GOT3 (cell line): ENCODE measurements at places on chromosomes 16 and 17.

DNA sequence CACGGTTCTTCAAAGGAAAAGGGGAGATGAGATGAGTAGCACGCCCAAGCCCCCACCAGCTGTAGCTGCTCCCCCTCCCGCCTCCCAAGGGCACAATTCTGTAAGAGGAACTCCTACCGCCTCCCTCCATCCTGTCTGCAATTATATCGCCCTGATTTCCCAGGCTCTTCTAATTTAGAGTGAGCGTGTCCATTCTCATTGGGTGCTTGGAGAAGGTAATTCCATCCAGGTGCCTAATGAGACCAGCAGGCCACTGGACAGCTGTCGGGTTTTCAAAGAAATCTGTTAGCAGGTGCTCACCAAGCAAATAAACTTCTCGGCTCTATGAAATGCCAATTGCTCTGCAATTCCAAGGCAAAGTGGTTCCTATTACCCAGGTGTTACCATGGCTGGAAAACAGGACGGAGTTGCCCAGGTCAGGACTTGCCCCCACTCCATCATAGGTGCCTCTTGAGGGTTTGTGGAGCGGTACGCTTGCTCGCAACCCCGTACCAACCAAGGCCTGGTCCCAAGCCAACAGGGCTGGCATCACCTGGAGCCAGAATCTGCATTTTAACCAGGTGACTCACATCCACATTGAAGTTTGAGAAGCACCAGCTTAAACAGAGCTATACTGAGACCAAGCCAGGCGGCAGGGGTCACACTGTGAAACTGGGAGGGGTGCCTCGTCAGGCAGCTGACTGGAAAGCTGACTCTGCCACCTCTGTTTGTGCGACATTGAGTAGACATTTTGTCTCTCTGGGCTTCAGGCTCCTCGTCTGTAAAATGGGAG, 16.5 kb upstream of the MEAK7 start:
- no peak for DNase-seq

- DNase-seq, result no peak
Observed at GRCh38 chr17:75087182-75087557, 584 bp upstream of the SLC16A5 start.

GRCh38 chr17:46832331-46832821, 13.9 kb upstream of the WNT3 start:
- DNase-seq, result no peak

DNA sequence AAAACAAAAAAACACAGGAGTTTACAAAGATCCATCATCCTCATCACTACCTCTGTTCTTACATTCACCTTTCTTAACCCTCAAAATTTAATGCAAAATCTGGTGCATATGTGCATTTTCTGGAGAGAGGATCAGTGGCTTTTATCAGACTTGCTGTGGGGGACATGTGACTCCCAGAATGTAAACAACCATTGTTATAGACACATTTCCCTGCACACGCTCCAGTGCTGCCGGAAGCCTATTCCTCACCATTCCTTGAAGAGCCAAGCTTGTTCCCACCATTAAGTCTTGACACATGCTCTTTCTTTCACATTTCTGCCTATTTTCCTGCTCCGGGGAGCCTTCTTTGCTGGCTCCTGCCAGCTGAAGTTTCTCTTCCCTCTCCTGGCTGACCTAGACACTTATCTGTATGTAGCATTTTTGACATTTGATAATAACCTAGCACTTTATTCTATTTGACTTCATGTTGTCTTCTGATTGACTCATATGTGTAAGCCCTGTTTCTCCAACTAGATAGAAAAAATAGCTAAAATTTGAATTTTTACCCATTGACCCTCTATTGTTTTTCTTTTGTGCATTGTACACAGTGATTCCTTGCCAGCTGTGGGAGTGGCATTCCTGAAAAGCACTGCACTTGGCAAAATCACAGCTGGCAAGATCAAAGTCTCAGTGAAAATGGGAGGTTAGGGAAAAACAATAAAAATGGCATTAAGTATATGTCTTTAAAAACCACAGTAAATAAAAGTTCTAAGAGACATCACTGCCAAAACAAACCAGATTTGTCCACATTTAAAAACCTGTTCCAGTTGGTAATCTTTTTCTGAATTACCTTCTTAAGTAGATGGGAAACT, 76.8 kb upstream of the CIBAR2 start:
- DNase-seq, result no peak

GRCh38 chr17:76667786-76668453, 24.4 kb upstream of the ST6GALNAC1 start:
- no peak for DNase-seq

DNA sequence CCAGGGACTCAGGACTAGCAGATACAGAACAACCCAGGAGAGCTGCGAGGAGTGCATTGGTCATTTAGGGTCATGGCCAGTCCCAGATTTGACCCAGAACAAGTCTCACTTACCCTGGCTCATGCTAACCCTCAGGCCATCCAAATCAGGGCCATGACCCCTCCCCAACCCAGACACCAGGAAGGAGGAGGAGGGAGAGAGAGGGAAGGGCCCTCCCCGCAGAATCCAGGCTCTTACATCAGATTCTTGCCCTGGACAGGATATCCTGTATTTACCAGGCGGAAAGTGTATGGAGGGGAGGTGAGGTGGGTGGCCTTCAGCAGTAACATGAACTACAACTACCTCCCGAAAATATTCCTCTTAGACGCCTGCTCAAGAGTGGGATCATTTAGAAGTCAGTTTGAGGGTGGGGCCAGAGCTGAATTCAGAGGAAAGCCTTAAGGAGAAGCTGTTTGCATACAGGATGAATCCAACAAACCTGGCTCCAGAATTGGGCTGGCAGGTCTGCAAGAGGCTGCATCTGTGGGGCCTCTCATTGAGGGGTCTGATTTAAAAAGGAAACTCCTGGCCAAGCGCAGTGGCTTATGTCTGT, 2.1 kb downstream of the VAT1 start:
- DNase-seq, result no peak

DNA sequence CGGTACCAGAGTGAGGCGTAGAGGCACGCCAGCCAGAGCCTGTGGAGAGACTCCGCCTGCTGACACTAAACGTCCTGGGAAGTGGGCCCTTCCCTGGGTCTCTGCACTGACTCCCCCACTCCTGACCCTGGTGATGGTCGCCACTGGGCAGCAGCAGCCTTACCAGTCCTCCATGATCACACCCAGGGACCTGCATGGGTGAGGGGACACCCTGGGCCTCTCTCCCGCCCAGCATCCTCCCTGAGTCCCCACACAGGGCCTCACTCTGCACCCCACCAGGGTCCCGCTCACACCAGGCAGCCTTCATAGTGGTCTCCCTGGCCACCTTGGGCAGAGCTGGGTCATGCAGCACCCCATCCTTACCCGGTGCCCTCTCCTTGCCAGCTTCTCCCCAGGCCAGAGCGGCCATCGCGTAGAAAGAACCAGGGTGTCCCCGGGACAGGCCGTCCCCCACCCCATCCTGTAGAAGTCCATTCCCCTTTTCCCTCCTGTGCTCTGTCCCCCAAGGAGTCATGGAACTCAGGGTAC, 10.7 kb downstream of the RGS11 start:
- no peak for DNase-seq

DNA sequence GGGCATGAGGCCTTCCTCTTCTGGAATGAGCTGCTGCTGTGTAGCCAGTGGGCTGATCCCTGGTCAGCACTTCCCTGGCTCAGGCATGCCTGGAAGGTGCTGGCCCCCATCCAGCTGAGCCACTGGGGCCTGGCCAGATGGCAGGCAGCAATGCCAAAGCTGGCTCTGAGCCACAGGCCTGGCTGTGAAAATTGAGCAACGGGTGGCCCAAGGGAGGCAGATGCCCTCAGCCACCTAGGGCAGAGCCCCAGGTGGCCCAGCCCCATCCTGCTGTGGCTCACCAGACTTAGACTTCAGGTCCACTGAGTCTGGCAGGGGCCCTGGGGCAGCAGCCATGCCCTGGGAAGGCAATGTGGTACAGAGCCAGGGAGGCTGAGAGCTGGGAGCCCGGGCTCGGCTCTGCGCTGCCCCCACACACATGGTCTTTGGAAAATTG, 8.5 kb upstream of the CRHR1 start:
- DNase-seq, result no peak

DNA sequence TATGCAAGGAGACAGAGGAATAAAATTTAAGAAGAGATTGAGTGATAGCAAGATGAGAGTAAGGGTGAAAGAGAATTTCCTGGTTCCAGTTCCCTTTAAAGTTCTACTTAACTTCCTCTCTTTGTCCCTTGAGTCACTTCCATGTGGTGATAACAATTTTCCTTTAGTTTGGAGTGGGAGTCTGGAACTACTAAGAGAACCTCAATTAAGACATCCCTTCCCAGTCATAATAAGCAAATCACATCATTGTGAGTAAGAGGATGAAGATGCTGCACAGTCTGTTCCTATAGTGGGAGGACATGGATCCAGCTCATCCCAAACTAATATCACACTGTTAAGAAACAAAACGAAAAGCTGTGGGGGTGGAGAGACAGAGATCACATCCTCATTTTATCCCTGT, 24.4 kb downstream of the TBX21 start:
- DNase-seq, result no peak

GRCh38 chr16:19006446-19007315, 22.9 kb downstream of the TMC7 start:
- no peak for DNase-seq

DNA sequence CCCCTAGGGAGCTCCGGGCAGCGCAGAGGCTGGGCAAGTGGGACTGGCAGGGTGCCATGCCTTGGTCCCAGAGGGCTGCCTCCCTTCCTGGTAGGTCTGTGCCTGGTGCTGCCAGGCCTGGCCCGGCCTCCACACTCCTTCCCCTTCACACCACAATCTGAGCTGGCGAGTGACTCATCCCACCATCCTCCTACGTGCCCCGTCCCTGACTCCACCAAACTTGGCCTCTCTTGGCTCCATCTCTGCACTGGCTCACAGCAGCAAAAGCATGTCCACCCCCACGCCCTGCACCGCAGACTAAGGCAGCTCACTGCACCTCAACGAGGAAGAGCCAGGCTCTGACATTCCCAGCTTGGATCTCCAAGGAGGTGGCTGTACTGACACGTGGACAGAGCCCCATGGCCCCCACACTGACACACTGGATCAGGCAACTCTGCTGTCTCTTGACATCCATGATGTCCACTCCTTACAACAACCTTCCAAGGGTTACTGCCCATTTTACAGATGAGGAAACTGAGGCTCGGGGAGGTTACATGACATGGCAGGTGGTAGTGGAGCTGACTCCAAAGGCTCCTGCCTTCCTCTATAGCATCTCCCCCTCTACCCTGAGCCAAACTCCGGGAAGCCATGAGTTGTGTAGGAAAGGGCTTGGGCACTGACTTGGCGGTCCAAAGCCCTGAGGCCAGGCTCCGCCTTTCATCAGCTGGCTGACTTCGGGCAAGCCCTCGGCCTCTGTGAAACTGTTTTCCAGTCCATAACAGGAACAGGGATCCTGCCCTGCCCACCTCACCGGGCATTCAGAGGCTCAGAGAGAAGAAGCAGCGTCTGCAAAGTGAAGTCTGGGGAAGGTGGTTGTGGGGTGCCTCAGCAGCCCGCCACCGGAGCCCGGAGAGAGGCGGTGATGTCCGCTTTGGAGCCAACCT, 20.1 kb upstream of the KRT19 start:
- DNase-seq, result peak; percentile 80

- no peak for DNase-seq
Observed at GRCh38 chr16:69194488-69194887, 7.5 kb downstream of the SNTB2 start.

GRCh38 chr17:52027620-52028295, 130.8 kb downstream of the CA10 start:
- DNase-seq, result no peak

DNA sequence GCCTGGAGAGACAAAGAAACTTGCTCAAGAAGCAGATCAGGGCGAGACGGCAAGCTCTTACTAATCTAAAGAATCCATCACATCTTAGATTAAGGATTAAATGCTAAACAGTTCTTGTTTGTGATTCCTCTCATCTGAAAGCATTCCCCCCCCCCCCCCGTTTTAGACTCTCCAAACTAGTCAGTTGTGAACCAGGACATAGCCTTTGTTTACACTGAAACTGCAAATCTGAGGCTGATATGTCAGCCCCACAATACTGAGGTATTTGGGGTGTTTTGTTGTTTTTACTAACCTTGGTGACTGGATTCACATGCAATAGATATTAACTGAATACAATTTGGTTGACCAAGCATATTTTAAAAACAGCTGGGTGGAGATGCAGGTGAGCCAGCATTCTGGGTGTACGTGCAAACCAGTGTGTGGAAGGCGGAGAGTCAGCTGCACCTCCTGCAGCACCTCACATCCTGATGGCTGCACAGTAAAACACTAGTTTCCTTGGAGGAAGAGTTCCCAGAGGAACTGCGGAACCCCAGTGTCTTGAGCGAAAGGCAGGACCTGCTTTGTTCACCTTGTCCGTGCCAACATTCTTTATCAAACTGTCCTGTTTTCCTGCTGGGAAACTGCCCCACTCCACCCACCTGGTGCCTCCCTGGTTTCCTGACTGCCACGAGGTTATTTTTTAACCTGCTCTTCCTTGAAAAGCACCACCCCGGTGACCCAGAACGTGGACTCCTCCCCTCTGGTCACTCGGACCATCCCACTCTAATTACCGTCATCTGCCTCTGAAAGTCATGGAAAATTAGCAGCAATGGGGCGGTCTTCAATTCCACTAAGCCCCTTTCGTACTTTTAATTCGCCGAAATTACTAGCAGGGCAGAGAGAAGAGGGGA, 1.2 kb upstream of the YPEL2 start:
- no peak for DNase-seq

DNA sequence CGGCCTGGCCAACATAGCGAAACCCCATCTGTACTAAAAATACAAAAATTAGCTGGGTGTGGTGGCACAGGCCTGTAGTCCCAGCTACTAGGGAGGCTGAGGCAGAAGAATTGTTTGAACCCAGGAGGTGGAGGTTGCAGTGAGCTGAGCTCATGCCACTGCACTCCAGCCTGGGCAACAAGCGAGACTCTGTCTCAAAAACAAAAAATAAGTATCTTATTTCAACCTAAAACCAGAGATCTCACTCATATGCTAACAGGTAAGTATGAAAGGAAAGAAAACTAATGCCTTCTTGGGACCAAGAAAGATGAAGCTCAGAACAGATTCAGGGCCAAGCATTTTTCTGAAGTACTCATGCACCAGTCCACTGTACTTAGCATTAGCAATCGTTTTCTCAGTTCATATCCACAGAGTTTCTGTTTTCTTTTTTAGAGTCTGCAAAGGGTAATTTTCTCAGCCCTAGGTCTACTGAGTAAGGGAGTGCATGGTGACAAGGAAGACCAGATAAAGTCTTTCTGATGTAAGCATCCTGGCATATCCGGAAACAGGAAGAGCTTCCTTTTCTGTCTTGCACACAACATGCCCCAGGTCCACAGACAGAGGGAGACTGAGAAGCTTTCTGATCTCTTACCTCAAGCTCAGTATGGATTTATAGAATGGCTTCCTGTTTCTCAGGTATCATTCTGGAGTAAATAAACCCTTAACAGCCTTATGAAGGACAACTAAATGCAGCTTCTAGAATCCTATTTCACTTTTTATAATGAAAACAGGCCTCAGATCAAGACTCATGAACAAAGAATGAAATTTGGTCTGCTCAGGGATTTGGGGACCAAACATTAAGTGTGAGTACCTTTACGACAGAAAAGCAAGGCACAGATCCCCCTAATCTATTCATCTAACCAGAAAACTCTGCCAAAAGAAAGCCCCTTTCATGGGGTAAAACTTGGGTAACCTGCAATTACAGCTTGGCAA, 38.7 kb upstream of the FOXJ1 start:
- DNase-seq, result no peak
